ENCODE measurements at places on chromosomes 3 and 15.

DNA sequence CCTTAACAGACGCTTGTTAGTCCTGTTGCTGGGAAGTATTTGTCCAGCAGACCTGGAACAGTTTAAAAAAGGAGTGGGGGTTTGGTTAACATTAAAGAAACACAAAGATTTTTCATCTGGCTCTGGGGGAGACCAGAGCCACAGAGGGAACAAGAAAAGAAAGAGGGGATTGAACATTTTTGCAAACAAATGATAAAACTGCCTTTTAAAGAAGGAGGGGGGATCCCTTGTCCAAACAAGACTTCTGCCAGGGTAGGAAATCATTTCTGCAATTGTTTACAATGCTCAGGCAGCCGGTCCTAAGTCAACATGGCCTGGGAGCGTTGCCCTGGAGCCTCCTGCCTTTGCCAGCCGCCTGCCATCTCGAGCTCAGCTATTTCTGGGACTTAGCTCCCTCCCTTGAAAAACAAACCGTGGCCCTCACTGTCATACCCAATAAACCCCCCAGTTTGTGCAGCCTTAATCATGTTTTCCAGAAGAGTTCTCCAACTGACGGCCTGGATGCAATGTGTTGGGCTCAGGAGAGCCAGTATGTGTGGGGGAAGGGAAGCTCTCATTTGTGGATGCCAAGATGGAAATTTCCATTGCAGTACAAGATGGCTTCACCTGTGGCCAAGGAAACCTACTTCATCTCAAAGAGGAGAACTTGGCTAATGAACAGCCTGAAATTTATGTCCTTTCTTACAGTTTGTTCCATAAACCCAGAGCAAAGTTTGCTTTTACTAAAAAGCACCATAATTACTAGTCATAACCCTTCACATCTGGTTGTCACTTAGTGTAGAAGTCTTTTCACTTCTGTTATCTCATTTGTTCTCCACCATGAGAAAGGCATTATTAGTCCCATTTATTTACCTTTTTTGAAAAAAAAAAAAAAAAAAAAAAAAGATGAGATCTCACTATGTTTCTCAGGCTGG lies 75.9 kb upstream of the RNU6-1 start:
- DNase-seq, result peak; percentile 21

DNA sequence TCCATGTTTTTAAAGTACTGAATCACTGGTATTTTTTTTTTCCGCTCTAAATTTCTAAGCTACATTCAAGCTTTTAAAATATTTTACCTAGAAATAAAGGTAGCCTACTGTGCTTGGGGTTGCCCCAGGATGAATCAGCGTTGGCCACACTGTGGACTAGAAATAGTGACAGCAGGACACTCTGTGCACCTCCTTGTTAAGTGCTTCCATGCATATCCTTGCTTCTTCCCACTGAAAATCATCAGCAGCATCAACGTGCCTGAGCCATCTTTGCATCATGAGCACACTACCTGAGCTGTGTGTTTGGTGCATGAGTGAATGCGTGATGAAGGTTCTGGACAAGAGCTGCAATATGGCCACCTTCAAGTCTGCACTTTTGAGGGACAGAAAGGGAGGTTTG lies 142.0 kb upstream of the SLC2A2 start:
- DNase-seq, result no peak

DNA sequence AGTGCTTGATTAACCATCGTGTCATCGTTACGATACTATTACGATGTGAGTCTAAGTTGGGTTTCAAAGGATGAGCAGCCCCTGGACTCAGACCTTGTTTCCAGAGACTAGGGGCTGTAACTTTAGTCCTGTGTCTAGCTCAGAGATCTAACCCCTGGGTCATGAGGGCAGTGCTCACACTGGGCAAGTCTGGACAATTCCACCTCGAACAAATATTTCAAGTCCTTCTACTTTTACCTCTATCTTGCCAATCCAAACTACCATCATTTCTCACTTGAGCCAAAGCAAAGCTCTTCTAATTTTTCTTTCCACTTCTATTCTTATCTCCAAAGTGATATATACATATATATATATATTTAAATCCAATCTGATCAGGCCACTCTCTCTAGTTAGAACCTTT lies 10.8 kb downstream of the ANAPC13 start:
- DNase-seq, result no peak

DNA sequence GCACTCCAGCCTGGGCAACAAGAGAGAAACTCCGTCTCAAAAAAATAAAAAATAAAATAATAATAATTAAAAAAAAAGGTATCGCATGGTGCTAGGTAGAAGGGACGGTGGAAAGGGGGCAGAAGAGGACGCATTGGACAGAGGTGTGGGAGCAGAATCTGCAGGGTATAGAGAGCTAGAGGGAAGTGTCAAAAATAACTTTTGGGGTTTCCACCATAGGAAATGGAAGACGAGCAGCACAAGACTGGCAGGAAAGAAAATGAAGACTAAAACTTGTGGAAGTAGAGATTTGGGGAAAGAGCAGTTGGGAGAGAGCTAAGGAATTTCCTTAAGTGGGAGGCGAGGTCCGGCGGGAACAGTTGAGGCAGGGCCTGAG lies 585 bp upstream of the MKRN2 start:
- no peak for DNase-seq

DNA sequence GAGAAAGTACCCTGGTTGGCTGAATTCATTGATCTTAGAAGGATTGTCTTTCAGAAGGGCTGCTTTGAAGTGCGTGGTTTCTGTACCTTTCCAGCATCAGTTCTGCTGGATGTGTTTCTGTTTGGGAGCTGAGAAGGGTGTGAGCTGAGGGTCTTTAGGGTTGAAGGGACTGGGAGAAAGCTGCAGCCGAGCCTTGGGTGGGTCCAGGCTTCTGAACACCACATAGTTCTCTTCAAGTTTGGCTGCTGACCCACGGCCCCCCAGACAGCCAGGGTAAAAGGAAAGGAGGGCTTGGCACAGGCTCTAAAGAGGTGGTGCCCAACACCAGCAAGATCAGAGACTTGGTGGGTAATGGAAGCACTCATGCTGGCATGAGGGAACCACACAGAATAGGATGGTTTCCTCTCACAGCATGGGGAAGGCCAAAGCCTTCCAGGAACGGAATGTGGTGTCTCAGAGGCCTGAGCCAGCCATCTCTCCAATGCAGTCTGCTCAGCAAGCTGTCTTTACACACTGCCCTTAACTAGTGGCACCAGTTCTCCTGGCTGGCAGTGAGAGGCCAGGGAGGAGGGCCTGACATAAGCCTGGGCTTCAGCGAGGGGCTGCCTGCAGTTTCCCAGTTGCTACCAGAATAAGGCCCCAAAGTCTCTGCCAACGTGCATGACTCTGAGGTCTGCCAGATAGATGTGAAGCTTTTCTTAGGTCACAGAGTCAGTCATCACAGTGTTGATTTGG lies 239.0 kb upstream of the TRIM42 start:
- DNase-seq, result no peak

DNA sequence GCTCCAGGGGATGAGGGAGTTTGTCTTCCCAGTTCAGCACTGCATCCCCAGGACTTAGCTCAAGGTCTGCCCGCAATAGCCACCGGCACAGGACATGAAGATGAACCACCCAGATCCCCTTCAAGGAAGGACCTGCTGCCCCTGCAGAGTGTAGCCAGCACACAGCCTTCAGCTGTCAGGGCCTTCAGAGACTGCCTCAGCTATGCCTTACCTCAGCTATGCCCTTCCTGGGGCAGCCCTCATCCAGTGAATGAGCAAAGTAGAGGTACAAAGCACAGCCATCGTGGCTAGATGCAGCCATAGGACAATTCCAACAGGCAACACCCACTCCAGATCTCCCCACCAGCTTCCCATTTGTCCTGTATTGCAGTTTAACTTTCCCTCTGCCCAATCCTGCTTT lies 291.2 kb upstream of the STT3B start:
- no peak for DNase-seq
